ENCODE measurements at places on chromosomes 3 and 15.

DNA sequence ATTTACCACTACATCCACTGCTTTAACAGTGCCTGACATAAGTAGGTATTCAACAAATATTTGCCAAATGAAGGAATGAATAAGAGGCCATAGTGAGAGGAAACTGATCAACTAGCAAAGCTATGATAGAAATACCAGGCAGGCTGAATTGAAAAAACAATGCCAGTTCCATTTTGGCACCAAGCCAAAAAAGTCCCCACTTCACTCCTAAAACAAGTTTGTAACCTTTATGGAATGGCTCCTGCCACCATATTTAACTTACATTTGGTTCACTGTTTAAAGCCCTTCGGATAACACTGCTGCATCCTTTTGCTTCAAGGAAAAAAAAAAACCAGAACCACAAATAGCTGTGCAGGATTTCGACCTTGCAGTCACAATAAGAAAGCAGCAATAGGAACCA lies 166.1 kb downstream of the FRMD5 start:
- no peak for DNase-seq

DNA sequence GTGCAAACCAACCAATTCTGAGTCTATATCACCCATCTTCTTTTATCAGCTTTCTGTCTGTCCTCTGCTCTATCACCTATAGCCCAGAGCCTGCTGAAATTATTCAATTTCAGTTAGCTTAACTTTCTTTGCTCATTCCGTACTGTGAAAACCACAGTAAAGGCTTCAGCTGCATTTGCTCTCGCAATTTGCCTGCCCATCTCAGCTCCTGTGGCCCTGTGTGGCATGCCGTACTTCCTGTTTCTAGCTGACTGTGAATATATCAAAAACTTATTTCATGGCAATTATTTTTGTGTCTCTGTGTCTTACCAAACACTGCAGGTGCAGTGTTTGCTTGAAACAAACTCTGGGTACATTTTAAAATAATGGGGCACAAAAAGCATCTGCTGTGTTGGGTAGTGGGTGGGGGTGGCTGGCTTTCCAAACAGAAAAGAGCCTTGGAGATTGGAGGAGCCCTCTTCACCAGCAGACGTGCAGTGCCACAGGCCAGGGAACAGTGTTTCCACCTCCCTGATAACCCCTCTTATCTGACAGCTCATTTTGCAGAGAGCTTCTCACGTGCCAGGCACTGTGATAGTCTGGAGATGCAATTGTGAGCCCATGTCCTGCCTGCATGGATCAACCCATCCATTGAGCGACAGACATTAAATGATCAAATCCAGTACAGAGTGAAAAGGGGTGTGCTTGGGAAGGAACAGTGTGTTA lies 45.2 kb downstream of the GASK1A start:
- DNase-seq, result peak; percentile 76

- no peak for DNase-seq
Measured at GRCh38 chr3:156161172-156161571, 40.8 kb downstream of the KCNAB1 start.

DNA sequence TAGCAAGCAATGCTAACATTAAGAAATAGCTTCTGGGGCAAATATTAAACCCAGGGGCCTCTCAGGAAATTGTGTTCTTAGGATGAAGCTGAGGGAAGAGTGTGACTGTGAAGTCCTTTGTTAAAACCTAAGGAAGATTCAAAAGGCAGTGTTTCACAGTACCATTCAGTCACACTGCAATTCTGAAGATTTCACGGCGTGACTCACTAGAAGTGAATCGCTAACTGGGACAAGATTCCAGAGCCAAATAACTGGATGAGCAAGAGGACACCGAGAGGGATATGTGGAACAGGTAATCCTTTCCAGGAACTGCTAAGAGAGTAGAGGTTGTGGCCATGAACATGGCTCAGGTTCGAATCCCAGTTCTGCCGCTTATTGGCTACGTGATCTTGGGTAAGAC lies 61.8 kb upstream of the SMAD3 start:
- no peak for DNase-seq

DNA sequence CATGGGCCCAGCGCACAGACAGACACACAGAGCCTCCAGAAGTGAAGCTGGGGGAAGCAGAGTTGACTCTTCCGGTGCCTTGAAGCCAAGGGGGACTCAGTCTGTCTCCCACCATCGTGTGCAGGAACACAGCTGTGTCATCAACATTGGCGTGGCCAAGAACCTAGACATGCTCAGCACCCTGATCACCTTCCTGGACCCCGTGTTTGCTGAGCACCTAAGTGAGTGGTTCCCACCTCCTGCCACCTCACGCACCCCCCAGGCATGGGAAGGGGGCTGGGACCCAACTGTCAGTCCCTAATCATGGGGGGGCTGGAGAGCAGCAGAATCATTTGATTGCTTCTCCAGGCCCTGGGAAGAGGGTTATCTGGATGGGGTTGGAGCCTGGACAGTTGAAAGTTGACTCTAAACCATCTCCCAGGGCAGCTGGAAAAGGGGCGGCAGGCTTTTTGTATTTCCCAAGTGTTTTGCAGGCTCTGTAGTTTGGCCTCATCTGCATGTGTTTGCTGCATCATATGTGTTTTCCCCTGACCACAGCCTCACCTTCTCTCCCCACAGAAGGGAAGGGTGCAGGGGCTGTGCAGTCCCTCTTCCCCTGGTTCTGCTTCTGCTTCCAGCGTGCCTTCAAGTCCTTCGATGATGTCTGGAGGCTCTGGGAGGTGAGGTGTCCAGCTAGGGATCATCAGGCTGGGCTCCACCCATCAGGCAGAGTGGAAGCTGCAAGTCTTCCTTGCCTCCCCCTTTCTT lies 12.8 kb downstream of the TBC1D21 start:
- no peak for DNase-seq

- no peak for DNase-seq
Measured at GRCh38 chr15:87680208-87680607, 576.3 kb downstream of the NTRK3 start.

DNA sequence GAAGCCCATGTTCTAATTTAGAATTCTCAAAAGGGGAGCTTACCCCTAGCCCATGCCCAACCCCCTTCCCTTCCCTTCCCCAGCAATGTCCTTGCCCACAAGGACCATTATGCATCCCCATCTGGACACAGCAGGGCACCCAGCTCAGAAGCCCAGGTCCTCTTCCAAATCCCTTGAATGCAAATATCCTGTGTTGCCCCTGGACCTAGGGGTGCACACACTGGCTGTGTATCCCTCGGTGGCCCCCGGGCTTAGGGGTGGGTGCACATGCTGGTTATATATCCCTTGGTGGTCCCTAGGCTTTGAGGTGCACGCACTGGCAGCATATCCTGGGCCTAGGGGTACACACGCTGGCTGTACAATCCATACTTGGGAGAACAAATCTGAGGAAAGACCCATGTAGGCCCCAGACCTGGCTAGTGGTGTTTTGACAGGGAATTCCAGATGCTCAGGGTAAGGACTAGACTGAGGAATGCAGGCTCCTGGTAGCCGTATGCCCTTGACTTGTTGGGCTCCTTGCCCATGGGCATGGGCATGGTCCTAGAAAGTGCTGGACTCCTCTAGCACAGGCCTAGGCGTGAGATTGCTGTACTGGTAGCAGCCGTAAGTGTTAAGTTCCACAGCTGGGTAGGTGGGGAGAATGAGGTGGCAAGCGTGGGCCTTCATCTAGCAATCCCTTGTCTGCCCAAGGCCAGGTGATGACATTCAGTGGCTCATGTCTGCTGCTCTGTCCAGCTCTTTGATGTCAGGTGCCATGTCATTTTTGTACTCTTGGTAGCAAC lies 222.4 kb downstream of the OPA1 start:
- DNase-seq, result no peak
